ENCODE measurements at places on chromosomes 6 and 20. TPM values are rescaled to one million over a fixed set of nuclear protein-coding genes. Genes with fewer than 3 reads are reported as not detected.
A peak's percentile ranks its signal among the peaks of the same experiment; 100 is the strongest.

GRCh38 chr6:14670806-14671205 lies 553.2 kb downstream of the CD83 start:
- no peaks in the 10 kb centered on the region for H3K27me3 ChIP-seq
- H3K27ac ChIP-seq: no peak overlapping the region
- peaks cover 23% of the 10 kb centered on the region for H3K4me1 ChIP-seq
- no peak overlapping the region for H3K4me3 ChIP-seq

GRCh38 chr6:138493413-138493812 lies 5.9 kb downstream of the NHSL1 start:
- H3K27me3 ChIP-seq: no peaks in the 10 kb centered on the region
- H3K4me3 ChIP-seq: no peak overlapping the region
- DNase-seq: no peak
- H3K27ac ChIP-seq: no peak overlapping the region
- H3K36me3 ChIP-seq: no peaks in the 10 kb centered on the region

DNA sequence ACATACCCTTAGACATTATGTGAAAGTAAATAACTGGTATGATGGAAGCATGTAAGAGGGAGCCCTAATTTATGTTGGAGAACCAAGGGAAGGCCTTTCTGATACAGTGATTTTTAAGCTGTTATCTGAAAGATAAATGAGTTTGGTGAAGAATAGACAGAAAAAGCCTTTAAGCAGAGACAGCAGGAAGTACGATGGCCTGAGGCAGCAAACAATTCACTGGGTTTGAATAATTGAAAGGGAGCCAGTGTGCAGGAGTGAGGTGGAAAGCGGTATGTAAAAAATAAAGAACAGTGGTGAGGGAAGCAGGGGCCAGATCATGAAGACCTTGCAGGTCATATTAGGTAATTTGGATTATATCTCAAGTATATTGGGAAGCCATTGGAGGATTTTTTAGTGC lies 4.1 kb upstream of the RAB23 start:
- peaks cover 20% of the 10 kb centered on the region for H3K27me3 ChIP-seq
- H3K4me1 ChIP-seq: peaks cover 7% of the 10 kb centered on the region
- H3K36me3 ChIP-seq: no peaks in the 10 kb centered on the region
- no peak overlapping the region for H3K27ac ChIP-seq
- H3K4me3 ChIP-seq: no peak overlapping the region

GRCh38 chr6:30837870-30838269 lies 46.4 kb upstream of the DDR1 start:
- DNase-seq: no peak
- peaks cover 8% of the 10 kb centered on the region for H3K4me1 ChIP-seq
- H3K4me3 ChIP-seq: no peak overlapping the region
- no peaks in the 10 kb centered on the region for H3K27me3 ChIP-seq
- no peaks in the 10 kb centered on the region for H3K36me3 ChIP-seq

COL21A1 gene
- total RNA-seq: not detected

GRCh38 chr6:143612186-143612585 lies 65.6 kb upstream of the PHACTR2 start:
- no peak for DNase-seq
- no peaks in the 10 kb centered on the region for H3K27me3 ChIP-seq
- H3K4me1 ChIP-seq: peaks cover 9% of the 10 kb centered on the region
- no peak overlapping the region for H3K4me3 ChIP-seq

HTR1E gene
- not detected for total RNA-seq

SAMD3 gene
- total RNA-seq: 2.5 TPM

DNA sequence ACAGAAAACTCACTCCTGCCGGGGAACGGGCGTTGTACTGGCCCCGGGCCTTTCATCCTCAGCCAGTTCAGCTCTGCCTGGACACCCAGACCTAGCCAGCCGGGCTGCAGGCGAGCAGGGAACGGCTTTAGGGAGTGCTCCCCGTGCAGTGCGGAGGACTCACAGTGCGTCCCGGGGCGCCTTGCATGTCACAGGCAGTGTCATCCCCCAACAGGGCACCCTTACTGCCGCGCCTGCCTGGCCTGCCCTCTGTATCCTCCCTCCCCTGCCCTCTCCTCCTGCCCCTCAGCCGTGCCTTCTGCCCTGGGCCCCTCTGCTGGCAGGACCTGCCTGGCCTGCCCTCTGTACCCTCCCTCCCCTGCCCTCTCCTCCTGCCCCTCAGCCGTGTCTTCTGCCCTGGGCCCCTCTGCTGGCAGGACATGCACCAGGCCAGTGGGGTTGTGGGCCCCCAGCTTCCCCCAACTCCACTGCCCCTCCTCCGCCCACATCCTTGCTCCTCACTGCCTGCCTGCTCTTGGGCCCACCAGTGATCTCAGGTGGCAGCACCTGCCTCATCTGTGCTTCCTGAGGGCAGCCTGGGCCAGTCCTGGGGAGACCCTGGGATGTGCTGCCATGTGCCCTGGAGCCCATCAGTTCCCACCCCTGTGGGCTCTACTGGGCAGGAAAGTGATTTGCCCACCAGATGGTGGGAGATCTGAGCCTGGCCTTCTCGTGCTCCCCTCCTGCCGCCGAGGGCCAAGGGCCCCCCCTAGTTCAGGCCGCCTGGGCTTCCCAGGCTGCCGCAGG lies 43.0 kb downstream of the PYGB start:
- no peaks in the 10 kb centered on the region for H3K27me3 ChIP-seq
- H3K4me3 ChIP-seq: no peak overlapping the region
- H3K36me3 ChIP-seq: peaks cover 16% of the 10 kb centered on the region
- DNase-seq: no peak
- H3K27ac ChIP-seq: no peak overlapping the region

GRCh38 chr20:36061754-36062153 lies 92.8 kb upstream of the EPB41L1 start:
- H3K27ac ChIP-seq: no peak overlapping the region
- no peaks in the 10 kb centered on the region for H3K36me3 ChIP-seq
- H3K27me3 ChIP-seq: no peaks in the 10 kb centered on the region
- H3K4me1 ChIP-seq: peaks cover 11% of the 10 kb centered on the region
- no peak overlapping the region for H3K4me3 ChIP-seq

- no peaks in the 10 kb centered on the region for H3K27me3 ChIP-seq
- no peak overlapping the region for H3K4me3 ChIP-seq
- H3K36me3 ChIP-seq: peaks cover 69% of the 10 kb centered on the region
Observed at GRCh38 chr6:106560996-106561685, 68.2 kb downstream of the RTN4IP1 start.

- DNase-seq: peak; percentile 25
- H3K36me3 ChIP-seq: no peaks in the 10 kb centered on the region
- no peak overlapping the region for H3K4me3 ChIP-seq
- no peaks in the 10 kb centered on the region for H3K27me3 ChIP-seq
Observed at GRCh38 chr20:63976980-63977738, 2.3 kb downstream of the SAMD10 start.

DNA sequence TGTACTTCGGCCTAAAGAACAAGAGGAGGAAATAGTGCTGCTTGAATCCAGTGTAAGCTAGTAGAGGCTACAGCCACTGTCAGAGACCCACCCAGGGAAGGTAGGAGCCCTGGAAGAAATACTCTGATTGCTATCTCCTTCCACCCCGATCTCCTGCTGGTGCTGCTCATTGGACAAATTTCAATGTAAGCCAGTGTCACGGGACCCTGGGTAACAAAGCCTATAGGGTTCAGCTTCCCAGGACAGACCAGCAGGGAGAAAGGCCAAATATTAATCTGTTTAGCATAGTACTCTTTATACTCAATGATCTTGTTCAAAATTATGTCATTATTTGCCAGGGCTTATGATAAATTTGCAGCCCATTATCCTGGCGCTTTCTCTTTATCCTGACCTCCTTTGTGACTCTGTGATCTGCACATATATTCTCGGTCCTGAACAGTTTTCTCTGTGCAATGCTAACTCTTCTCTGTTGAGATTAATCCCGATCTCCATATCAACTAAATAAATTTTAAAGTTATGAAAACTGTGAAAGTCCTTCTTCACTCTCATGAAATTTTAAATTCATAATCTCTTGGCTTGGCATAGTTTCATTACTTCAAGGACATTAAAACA lies 218.8 kb upstream of the PREP start:
- H3K27ac ChIP-seq: no peak overlapping the region
- no peak overlapping the region for H3K4me3 ChIP-seq
- no peaks in the 10 kb centered on the region for H3K27me3 ChIP-seq
- no peaks in the 10 kb centered on the region for H3K36me3 ChIP-seq

PTCHD4 gene
- total RNA-seq: not detected

CLIC5 gene
- total RNA-seq: 0.80 TPM

DNA sequence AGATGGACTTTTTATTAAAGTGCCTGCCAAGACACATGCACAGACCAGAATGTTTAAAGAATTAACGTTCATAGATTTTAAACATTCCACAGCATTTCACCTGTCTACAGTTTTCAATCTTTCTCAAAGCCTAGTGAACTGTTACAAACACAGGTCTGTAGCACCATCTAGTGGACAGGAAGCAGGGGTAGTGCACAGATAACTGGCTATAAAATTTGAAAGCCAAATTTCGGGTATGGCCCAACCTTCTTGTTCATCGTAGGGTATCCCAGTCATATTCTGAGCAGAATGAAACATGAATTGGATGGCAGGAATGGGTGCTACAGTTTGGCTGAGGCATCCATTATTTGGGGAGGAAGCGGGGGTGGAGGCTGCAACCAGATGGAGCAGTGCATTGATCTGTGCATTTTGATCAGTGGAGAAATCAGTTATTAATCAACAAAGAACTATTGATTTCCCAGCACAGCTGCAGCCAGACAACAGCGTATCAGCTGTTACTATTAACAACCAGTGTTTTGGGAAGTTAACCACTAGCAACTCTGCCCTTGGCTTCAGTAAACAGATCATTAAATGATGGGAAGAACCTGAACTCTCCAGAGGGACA lies 56.1 kb upstream of the B3GAT2 start:
- no peaks in the 10 kb centered on the region for H3K36me3 ChIP-seq
- no peaks in the 10 kb centered on the region for H3K4me1 ChIP-seq
- no peaks in the 10 kb centered on the region for H3K27me3 ChIP-seq
- no peak overlapping the region for H3K27ac ChIP-seq
- peak; percentile 64 for DNase-seq
- no peak overlapping the region for H3K4me3 ChIP-seq

DNA sequence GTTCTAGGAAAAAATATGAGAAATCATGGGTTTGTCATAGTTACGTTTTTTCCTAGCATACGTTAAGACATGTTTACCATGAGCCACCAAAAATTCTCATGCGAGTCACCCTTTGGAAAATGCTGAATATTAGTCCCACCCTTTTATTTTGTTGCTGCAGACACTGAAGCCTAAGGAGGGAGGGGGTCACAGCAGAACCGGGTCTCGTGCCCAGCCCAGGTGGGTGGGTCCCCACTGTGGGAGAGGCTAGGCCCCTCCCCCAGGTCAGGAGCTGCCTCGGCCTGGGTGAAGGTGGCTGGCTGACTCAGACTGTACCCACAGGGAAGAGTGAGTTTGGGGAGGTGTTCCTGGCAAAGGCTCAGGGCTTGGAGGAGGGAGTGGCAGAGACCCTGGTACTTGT lies 26.2 kb upstream of the SRF start:
- H3K27ac ChIP-seq: no peak overlapping the region
- H3K4me3 ChIP-seq: no peak overlapping the region
- H3K36me3 ChIP-seq: no peaks in the 10 kb centered on the region
- no peak for DNase-seq
- H3K27me3 ChIP-seq: no peaks in the 10 kb centered on the region

- no peaks in the 10 kb centered on the region for H3K27me3 ChIP-seq
- no peak overlapping the region for H3K4me3 ChIP-seq
- no peaks in the 10 kb centered on the region for H3K4me1 ChIP-seq
- H3K36me3 ChIP-seq: no peaks in the 10 kb centered on the region
- no peak for DNase-seq
Observed at GRCh38 chr6:63149730-63150129, 61.5 kb upstream of the FKBP1C start.

DNA sequence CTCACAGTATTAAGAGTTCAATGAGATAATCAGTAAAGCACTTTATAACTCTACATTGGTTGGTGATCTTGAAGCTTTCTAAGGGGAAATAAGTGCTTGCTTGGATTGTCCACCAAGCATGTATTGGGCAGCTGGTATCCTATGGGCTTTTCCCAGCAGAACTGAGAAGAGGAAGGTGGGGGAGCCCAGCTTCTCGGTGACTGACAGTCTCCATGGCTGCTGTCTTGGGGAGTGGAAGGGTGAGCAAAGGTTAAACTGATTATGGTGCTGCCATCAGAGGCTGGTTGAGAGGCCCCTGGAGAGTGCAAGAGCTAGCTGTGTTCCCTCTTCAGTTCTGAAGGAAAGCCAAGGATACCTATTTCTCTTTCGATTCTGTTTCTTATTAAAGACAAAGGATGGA lies 35.5 kb upstream of the ADTRP start:
- H3K36me3 ChIP-seq: no peaks in the 10 kb centered on the region
- DNase-seq: no peak
- H3K4me3 ChIP-seq: no peak overlapping the region
- no peak overlapping the region for H3K27ac ChIP-seq
- no peaks in the 10 kb centered on the region for H3K4me1 ChIP-seq

DNA sequence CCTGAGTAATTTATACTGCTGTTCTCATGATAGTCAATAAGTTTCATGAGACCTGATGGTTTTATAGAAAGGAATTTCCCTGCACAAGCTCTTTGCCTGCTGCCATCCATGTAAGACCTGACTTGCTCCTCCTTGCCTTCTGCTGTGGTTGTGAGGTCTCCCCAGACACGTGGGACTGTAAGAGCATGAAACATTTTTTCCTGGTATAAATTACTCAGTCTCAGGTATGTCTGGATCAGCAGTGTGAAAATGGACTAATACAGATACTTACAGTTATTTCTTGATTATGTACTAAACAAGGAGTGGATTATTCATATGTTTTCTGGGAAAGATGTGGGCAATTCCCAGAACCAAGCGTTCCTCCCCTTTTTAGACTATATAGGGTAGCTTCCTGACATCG lies 1.9 kb upstream of the TRIM38 start:
- H3K36me3 ChIP-seq: peaks cover 17% of the 10 kb centered on the region
- peaks cover 58% of the 10 kb centered on the region for H3K4me1 ChIP-seq
- no peaks in the 10 kb centered on the region for H3K27me3 ChIP-seq
- DNase-seq: no peak
